ENCODE measurements at places on chromosomes 3 and 15. TPM values are rescaled to one million over a fixed set of nuclear protein-coding genes. Genes with fewer than 3 reads are reported as not detected.

DNA sequence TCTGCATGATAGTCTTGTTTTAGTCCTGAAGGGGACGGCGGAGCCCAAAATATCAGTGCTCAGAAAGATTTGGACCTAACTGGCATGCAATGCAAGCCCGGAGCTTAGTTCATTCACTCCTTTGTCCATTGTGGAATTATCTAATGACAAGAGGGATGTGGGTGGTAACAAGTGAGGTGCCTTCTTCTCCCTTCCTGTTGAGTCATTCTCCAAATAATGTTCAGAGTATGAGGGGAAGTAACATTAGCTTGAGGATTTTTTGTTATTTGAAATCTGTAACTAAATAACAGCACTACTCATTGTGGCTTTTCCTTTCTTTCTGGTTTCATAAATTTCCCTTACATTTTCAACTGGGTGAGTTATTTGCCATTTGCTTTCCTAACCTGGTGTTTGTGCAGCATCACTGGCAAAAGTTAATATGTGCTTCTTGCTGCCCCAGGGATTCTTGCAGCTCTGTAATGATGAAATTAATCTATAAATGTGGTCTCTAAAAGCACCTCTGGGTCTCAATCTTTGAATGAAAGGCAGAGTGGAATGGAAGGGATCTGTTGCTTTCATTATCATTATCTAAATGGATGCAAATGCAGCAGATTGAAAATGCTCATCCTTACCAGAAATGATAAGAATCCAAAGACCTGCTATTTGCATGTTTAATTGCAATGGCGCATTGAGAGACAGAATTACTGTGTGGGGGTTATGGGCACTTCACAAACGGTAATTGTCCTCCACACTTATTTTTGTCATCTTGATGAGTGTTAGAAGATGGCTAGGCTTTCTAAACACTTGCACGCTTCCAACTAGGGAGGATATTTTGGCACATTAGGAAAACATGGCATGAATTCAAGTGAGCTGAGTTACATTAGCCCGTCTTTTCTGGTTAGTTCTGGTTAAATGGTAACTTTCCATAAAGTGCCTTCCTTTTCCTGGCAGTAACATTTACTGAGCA lies 89.9 kb upstream of the MITF start:
- no peak for DNase-seq

C3orf18 gene
- 14.9 TPM for polyA plus RNA-seq

GRCh38 chr3:87311309-87311708 lies 34.9 kb upstream of the POU1F1 start:
- DNase-seq: no peak

- DNase-seq: no peak
Observed at GRCh38 chr3:120177707-120178306, 83.6 kb upstream of the GSK3B start.

GRCh38 chr3:192747145-192747544 lies 19.8 kb upstream of the FGF12 start:
- DNase-seq: no peak

GRCh38 chr3:134938029-134938525 lies 143.0 kb downstream of the EPHB1 start:
- no peak for DNase-seq

GRCh38 chr3:22284559-22284958 lies 533.5 kb upstream of the ZNF385D start:
- no peak for DNase-seq
